Natural killer cell (primary cell): ENCODE measurements at places on chromosomes 12 and 14. TPM values are rescaled to one million over a fixed set of nuclear protein-coding genes. Genes with fewer than 3 reads are reported as not detected.

DNA sequence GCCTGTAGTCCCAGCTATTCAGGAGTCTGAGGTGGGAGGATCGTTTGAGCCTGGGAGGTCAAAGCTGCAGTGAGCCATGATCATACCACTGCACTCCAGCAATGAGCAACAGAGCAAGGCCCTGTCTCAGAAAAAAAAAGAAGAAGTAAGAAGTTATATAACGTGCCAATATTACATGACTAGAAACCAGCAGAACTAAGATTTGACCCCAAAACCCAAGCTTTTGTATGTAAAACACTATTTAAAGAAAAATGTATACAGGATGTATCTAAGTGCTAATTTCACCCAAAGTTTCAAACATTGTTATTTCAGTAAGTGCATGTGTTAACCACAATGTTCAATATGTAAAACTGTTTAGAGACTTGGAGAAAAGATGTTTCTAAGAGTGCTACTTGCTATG lies 94.7 kb downstream of the SLC5A8 start:
- no peak for DNase-seq

- no peak for DNase-seq
These were observed 6.8 kb upstream of the SIX1 start for GRCh38 chr14:60655898-60656685.

GRCh38 chr12:47585507-47585906 lies 120.3 kb downstream of the RPAP3 start:
- no peak for DNase-seq

DNA sequence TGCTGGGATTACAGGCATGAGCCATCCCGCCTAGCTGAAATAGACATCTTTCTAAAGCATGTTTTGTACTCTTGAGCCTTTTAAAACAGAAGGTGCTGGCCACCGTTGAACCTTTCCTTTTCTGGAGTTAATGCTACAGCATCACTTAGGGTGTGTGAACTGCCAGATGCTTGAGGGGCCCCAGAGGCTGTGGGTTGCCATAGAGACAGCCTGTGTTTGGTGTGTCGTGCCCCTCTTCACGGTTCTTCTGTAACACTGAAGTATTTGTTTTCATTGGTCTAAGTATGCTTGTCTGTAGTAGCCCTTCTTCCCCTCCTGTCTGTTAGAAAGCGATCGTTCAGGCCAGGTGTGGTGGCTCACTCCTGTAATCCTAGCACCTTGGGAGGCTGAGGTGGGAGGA lies 30.8 kb downstream of the PLEKHG3 start:
- DNase-seq = peak; percentile 30

DNA sequence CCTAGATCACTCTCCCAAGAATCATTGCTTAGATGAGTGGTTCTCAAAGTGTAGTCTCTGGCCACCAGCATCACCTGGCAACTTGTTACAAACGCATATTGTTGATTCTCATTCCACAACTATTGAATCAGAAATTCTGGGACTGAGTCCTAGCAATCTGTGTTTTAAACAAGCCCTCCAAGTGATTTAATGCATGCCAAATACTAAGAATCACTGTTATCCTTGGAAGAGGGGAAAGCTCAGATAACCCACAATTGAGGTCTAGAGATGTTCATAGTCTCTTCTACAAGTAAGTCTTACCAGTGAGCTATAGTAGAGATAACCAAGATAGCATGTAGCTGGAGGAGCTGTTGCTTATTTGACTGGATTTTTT lies 666.6 kb downstream of the DIO2 start:
- DNase-seq = no peak

DNA sequence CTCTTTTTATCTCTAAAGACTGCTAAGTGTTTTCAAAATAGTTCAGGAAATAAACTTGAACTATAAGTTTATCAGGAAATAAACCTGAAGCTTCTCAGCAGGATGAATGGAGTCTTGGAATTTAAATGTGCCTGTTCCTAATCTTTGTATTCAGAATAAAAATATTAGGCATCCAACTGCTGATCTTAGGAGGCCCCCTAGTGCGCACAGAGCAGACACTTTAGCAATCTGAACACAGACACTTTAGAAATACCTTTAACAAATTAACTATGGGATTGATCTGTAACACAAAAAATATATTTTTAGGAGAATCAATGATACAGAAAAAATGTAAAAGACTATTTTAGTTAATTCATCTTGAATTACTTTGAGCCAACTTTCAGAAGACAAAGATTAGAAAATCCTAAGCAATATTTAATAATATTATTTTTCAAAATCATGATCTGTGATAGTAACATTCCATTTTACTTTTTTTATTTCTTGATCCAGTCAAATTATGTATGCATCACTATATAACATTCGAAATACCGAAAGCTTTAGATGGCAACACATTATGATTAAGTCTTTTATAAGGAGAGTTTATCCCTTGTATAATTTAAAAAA lies 80.9 kb downstream of the SLC41A2 start:
- no peak for DNase-seq

DNA sequence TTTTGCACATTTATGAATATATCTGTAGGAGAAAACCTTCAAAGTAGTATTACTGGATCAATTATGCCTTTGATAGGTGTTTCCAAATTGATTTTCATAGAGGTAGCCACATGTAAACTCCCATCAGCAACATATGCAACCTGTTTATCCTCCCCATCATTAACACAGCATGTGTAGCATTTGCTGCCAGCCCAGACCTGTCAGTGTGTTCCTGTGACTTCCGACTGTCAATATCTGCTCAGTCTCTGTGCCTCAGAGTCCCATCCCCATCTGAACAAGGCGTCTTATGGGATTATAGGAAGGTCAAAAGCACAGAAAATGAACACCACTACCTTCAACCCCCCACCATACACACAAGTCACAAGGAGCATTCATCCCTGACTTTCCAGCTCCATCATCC lies 9.5 kb upstream of the CAPRIN2 start:
- no peak for DNase-seq

- no peak for DNase-seq
These were observed 1266.1 kb downstream of the LRFN5 start for GRCh38 chr14:42872786-42873185.

GRCh38 chr12:115697340-115697739 lies 580.2 kb downstream of the MED13L start:
- no peak for DNase-seq

DNA sequence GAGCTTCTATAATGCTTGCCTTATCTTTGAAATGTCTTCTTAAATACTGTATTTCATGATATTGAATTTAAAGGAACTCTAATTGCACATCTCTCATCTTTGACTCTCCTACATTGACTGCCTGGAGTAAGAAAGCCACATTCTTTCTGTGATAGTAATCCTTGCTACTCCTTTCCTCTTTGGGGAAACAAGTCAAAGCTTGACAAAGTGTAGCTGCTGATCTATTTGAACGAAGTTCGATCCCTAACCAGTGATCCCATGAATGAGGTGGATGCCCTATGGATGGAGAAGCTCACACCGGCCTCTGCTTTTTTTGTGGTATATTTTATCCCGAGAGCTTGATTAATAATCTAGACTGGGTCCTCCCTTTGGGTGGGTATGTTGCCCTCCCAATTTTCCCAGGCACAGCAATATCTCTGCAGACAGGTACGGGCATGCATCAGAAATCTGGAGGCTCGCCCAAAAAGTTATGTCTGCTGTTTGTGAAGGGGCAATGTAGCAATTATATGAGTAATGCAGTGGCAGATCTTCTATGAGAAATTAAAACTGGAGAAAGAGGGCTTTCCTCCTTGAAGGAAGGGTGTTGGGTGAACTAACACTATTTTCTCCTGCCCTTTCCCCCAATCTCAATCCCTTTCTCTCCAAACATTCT lies 163.0 kb upstream of the FRMD6 start:
- DNase-seq = no peak

DNA sequence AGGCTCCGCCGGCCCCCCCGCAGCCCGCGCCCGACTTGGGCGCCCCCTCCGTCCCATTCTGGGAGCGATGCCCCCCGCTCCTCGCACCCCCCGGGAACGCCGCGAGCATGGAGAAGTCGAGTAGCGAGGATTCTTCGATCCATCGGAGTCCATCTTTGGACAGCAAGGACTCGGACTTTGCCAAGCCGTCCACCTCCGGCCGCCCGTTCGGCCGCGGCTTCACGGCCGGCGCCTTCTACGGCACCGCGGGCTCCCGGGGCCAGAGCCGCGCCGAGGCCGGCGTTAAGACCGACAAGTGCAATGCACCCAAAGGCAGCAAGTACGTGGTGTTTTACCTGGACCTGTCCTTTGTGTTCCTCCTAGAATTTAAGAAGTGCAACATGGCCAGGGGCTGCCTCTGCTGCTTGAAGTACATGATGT lies 123.6 kb downstream of the TSPAN9 start:
- DNase-seq = no peak

DNA sequence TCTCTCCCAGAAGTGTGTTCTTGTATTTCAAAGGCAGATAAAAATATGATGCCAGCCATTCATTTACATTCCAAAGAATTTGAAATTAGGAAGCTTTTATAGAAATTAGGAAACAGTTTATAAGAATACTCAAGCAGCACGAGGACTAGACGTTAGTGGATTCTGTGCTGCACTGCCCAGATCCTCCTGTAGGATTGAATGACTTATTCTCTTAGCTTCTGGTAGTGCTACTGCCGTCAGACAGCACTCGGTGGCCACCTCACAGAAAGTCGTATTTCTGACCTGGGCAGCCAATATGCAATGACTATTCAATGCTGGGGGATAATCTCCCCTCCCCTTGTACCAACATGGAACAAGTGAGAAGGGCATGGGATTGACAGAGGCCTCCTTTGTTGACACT lies 326.4 kb downstream of the RPL10L start:
- DNase-seq = no peak

GRCh38 chr12:116577154-116577561 lies 18.0 kb downstream of the MAP1LC3B2 start:
- no peak for DNase-seq

GRCh38 chr12:96687719-96688118 lies 198.3 kb downstream of the CFAP54 start:
- DNase-seq = no peak

- no peak for DNase-seq
These were observed 812.4 kb downstream of the NRXN3 start for GRCh38 chr14:78982551-78982950.

DNA sequence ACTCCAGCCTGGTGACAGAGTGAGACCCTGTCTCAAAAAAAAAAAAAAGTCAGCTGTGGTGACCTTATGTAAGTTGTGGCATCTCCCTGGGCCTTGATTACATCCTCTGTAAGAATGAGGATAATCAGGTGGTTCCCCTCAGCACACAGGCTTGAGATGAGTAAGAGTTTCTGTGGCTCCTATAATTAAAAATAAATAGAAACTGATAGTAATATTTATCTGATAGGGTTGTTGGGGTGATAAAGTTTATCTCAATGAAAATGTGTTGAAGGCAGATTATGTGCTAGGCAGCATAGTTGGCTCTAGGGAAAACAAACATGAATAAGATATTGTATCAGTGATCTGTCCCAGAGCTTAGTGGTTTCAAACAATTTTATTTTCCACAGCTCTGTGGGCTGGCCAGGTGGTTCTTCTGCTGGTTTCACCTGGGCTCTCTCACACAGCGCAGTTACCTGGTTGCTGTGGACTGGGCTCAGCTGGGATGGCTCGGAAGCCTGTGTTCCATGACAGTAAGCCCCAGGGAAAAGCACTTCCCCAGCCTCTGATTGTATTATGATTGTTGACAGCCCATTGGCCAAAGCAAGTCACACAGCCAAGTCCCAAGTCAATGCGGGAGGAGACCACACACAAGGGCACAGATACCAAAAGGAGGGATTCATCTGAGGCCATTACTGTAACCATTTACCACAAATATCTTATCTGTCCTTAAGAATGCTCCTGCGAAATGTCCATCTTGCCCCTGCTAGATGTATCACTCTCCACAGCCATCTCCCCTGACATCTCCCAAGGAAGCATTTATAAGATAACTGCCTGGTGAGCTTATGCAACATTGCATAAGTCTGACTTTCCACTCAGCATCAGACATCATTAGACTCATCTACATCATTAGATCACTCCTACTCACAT lies 151.7 kb downstream of the NUAK1 start:
- no peak for DNase-seq

DNA sequence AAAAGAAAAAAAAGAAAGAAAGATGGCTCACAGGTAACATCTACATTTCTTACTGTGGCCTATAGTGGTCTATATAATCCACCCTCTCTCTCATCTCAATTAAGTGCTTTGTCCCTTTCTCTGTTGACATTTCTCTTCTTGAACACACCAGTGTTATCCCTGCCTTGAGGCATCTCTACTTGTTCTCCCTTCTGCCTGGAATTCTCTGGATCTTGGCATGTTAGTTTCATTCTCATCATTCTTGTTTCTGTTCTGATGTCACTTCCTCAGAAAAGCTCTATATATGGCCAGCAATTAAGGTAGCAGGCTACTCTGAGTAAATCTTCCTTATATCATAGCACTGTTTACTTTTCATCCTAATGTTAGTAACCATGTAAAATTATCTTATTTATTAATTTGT lies 155.7 kb upstream of the PDZRN4 start:
- DNase-seq = no peak

- no peak for DNase-seq
These were observed 9.0 kb downstream of the LPAR5 start for GRCh38 chr12:6626654-6627283.

DNA sequence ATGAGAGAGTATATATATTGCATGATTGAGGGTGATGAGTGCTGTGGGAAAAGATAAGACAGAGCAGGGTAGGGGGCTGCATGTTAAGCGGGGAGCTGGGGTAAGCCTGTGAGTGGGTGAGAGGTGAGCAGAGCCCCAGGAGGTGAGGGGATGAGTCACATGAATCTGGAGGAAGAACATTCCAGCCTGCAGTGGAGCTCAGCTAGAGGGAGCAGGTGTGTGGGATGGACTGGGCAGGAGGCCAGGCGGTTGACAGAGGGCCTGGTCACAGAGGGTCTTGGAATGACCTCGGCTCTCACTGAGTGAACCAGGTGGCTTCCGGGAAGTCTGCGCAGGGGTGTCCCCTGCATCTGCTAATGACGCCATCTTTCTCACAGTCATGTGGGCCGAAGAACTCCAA lies 44.4 kb downstream of the GIT2 start:
- no peak for DNase-seq

RAB35 gene
- total RNA-seq = 81.2 TPM

KLRF1 gene
- total RNA-seq = 364 TPM

MMP19 gene
- not detected for total RNA-seq

GUCY2C gene
- not detected for total RNA-seq

GLS2 gene
- total RNA-seq = 1.6 TPM

KRT71 gene
- not detected for total RNA-seq

HOXC11 gene
- total RNA-seq = not detected

KRT74 gene
- total RNA-seq = 0.38 TPM

NOS1 gene
- not detected for total RNA-seq

HOXC10 gene
- total RNA-seq = not detected

TOMM20L gene
- total RNA-seq = not detected
